ENCODE measurements at places on chromosomes 2 and 18.

DNA sequence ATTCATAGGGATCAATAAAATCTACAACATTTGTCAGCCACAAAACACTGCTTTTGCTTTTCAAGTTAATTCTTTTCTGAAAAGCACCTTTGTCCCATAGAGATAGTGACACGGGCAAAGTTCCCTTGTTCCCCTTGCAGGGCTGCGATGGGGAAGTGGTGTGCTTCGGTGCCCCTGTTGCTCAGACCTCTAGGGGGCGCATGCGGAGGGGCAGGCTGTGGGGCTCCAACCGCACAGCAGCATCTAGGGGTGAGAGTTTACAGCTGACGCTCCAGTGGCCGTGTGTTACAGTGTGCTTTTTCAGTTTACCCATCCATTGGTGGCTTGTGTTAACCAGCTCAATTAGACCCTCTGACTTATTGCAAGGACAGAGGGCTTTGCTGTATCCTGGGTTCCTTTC, 1432.2 kb upstream of the ACVR2A start:
- ATAC-seq: no peak

DNA sequence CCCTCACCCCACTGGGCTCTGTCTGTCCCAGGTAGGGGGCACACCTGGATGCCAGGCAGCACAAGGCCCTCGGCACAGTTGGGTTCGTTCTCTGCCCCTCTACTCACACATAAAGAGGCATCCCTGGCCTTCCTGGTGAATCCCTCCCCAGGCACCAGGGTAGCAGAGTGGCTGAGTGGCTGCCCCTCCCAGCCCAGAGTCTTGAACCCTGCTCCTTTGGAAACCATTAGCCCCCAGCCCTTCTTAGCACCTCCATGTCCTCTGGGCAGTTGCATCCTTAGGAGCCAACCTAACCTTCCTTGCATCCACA, 2.0 kb downstream of the GPC1 start:
- no peak for ATAC-seq

DNA sequence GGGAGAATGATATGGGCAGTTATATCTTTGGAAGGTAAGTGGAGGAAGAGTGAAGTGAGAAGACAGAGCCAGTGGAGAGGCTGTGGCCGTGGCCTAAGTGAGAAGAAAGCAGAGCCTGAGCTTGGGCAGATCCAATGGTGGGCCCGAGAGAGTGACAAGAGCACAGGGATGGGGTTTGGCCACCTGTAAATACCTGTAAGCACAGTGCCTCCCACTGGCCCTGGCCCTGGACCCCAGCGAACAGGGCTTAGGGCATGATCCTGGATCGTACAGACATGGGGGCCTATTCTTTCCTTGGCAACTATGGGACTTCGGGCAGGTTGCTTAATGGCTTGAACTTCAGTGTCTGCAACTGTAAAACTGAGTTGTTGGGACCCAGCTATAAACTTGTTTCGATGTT, 44.1 kb downstream of the MTCL1 start:
- ATAC-seq: no peak

- ATAC-seq: peak; percentile 29
These were observed 532.8 kb downstream of the FBXO15 start for GRCh38 chr18:73614812-73615211.

GRCh38 chr2:208570851-208571763, 164.5 kb downstream of the PTH2R start:
- ATAC-seq: no peak

- ATAC-seq: no peak
These were observed 28.8 kb downstream of the HADHB start for GRCh38 chr2:26273501-26273900.

GRCh38 chr2:215619989-215620388, 184.1 kb upstream of the FN1 start:
- ATAC-seq: peak; percentile 64

- no peak for ATAC-seq
These were observed 199.8 kb downstream of the FAM210A start for GRCh38 chr18:13526519-13526918.

DNA sequence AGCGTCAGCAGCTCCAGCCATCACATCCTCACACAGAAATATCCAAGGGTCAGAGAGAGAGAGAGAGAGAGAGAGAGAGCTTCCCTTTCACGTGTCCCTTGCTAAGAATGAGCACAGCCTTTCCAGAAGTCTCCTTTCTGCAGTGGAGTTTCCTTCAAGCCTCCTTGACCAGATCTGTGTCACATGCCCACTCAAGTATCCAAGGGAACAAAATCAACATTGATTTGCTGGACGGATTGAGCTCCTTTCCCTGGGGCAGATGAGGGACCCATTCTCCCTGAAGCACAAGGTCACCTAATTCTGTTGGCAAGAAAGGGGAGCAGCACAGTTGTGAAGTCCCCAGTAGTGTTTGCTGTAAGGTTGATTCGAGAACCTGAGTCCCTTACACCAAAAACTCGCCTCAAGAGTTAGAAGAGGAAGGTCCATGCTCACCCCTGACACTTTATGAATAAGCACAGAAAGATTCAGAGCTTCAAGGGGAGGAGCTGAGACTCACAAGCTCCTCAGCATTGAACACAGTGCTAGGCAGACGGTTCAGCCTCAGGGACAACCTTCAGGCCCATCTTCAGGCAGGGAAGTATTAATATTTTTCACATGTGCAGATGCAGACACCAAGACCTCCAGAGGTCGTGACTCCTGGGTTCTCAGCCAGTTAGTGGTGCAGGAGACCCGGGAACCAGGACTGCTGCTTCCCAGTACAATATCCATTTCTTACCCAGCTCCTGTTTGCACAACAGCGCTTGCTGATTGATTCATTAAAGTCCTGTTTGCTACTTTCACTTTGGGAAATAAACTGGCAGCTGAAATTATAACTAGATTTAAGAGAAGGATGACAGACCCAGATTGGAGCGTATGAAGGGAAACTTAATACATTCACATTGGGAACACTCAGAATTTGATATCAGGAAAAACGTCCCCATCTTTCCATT, 38.2 kb upstream of the MARCO start:
- ATAC-seq: peak; percentile 32

DNA sequence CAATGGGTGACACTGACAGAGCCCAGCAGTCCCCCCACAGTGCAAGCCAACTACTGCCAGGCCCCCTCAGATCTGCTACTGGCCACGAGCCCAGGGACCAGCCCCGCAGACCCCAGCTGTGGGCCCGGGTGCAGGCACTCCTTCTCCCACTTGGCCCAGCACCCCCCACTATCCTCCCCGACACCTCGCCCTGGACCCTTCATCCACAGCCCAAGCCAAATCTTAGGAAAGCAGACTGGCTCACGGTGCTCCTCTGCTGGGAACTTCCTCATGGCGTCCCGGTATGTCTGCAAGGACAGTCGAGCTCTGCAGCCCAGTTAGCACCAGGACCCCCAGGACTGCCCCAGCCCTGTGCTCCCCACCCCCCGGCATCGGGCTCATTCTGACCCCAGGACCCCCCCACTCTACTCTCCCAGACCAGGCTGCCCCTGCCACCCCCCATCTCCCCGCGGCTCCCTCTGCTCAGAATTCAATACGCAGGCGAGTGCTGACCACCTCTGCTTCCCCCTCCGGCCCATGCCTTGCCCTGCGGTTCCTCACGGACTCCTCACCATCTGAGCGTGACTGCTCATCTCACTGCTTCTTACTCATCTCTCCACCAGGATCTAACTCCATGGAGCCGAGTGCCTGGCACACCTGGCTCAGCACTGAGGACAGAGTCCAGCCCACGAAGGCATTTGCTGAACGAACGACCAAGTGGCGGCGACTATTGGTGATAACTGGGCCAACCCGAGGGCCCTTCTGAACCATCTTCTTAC, 85.7 kb downstream of the PXDN start:
- ATAC-seq: no peak

- no peak for ATAC-seq
These were observed 1531.9 kb upstream of the ACVR2A start for GRCh38 chr2:146312899-146313298.

DNA sequence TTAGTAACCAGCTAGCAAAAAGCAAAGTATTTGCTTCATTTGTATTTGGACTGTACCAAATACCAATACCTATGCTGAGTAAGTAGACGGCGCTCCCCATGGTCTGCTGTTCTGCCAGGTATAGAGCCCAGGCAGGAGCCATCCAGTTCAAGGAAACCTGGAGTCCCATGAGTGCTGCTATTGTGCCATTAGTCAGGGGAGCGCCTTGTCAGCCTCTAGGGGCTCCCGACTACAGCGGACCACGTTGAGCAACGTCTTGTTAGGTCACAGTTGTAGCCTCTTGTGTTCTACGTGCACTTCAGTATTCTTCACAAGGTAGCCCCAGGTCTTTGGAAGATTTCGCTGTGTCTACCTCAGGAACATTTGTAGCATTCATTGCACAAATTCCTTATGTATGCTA, 21.6 kb upstream of the SLC9A2 start:
- no peak for ATAC-seq

- ATAC-seq: no peak
These were observed 2005.9 kb upstream of the CELF4 start for GRCh38 chr18:39571511-39571910.
